ENCODE measurements at places on chromosomes 12 and 14.

GRCh38 chr12:6751767-6752166 lies 1.2 kb downstream of the MLF2 start:
- DNase-seq: no peak

DNA sequence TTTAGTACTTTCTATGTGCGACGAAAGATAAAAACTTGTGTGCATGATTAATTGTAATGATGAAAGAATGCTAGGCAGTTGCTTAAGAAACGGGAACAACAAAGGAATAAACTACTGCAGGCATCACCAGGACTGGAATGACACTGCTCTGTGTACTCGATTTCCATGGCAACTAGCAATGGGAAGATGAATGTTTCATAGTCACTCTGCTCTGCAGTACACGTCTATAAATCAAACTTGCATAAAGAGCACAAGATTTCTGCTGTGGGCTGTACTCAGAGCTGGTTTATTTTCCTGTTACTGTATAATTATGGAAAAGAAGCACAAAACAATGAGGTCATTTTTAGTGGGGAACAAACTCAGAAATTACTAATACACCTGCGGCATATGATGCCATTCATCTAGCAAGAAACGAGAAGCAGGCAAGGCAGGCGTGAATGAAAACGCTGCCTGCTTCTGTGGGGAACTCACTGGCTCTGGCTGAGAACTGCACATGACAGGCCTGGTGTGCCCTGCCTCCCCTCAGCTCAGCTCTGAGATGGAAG lies 41.8 kb downstream of the EFCAB11 start:
- no peak for DNase-seq

DNA sequence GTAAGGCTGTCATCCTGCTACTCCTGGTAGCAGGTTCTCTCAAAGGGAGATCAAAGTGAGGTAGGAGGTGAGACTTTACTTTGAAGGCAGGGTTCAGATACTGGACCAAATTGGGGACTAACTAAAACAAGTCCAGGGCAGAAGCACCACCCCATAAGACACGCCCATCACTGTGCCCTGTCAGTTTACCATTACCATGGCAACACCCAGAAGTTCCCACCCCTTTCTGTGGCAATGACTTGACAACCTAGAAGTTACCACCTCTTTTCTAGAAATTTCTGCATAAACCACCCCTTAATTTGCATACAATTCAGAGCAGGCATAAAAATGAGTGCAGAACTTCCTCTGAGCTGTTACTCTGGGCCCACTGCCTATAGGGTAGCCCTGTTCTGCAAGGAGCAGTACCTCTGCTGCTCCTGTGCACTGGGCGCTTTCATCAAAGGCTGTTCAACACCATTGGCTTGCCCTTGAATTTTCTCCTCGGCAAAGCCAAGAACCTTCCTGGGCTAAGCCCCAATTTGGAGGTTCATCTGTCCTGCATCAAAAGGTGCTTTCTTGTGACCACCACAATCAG lies 64.8 kb upstream of the MAX start:
- no peak for DNase-seq

GRCh38 chr14:91413547-91414474 lies 3.8 kb downstream of the CCDC88C start:
- DNase-seq: no peak

DNA sequence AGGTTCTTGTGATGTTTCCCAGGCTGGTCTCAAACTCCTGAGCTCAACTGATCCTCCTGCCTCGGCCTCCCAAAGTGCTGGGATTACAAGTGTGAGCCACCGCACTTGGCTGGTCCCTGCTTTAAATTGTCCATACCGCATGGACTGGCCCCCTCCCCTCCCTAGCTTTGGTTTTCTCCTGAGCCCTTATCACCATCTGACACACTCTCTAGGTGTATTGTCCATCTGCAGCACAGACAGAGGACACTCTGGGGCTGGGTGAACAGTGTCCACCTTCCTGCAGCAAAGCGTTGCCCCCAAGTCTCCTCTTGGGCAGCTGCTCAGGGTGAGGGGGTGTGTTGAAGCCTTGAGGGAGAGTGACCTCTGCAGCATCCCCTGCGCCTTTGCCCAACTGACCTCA lies 36.0 kb upstream of the DLK1 start:
- no peak for DNase-seq

All from activated T-cell treated with anti-CD3 and anti-CD28 coated beads for 4 hours (primary cell).